K562 (cell line): ENCODE measurements at places on chromosomes 5 and 9. TPM values are rescaled to one million over a fixed set of nuclear protein-coding genes. Genes with fewer than 3 reads are reported as not detected.

MLANA gene
- polyA plus RNA-seq = not detected in 2 replicates

NOXA1 gene
- polyA plus RNA-seq = 0.20 and 0.50 TPM in 2 replicates

GRCh38 chr5:15606197-15606596 is 106.2 kb downstream of the FBXL7 start:
- H3K27me3 ChIP-seq = no peaks in the 10 kb centered on the region
- H3K4me1 ChIP-seq = no peaks in the 10 kb centered on the region
- no peak overlapping the region for H3K27ac ChIP-seq
- H3K36me3 ChIP-seq = no peaks in the 10 kb centered on the region
- H3K4me3 ChIP-seq = no peak overlapping the region

DNA sequence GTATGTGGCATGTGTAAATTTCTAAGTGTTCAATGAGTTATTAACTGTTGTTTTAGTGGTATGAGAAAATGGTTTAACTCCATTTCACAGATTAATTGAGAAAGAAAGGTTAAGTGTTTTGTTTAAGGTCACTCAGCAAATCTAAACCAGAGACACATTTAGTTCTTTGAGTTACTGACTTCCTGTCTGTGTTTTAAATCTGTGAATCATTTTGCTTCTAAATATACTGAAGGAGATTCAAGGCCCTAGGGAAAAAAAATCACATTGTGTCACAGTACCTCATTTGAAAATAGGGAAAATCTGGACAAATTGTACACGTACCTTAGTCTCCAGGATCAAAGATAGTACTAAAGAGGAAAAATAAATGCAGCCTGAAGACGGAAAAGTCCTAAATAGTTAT is 368.2 kb downstream of the TMEM161B start:
- H3K4me3 ChIP-seq = no peak overlapping the region
- no peaks in the 10 kb centered on the region for H3K4me1 ChIP-seq
- no peak for DNase-seq
- no peaks in the 10 kb centered on the region for H3K36me3 ChIP-seq
- no peak overlapping the region for H3K27ac ChIP-seq

GRCh38 chr9:15189481-15189880 is 117.5 kb downstream of the TTC39B start:
- no peaks in the 10 kb centered on the region for H3K4me1 ChIP-seq
- H3K27me3 ChIP-seq = no peaks in the 10 kb centered on the region
- H3K27ac ChIP-seq = no peak overlapping the region

DNA sequence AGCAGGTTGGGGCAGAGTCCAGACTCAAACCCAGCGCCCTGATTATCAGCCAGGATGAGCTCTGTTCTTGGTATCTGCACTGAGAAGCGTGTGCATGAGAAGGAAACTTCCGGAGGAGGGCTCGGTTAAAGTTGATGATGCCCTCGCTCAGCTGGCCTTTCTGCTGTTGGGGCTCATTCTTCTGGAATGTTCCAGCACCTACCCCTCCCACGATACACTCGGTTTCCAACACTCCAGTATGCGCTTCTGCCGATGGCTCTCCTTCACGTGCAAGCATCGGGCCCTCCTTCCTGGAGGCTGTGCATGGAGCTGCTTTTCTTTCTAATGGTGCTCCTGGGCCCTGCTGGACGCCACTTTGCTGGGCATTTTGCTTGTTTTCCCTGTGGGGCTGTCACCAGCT is 134.0 kb downstream of the RXRA start:
- no peak overlapping the region for H3K27ac ChIP-seq
- H3K4me3 ChIP-seq = no peak overlapping the region
- H3K36me3 ChIP-seq = no peaks in the 10 kb centered on the region
- peaks cover 21% of the 10 kb centered on the region for H3K27me3 ChIP-seq

GRCh38 chr9:20331095-20331685 is 291.1 kb downstream of the MLLT3 start:
- H3K27ac ChIP-seq = no peak overlapping the region
- H3K27me3 ChIP-seq = no peaks in the 10 kb centered on the region
- H3K36me3 ChIP-seq = no peaks in the 10 kb centered on the region
- DNase-seq = no peak

- H3K27ac ChIP-seq = no peak overlapping the region
- H3K27me3 ChIP-seq = no peaks in the 10 kb centered on the region
- no peaks in the 10 kb centered on the region; the same call in 2 of the 3 replicates for H3K36me3 ChIP-seq
- DNase-seq = no peak
Observed at GRCh38 chr9:69190863-69191181, 16.7 kb downstream of the TJP2 start.

GRCh38 chr9:94182532-94182931 is 76.6 kb upstream of the ZNF169 start:
- H3K27me3 ChIP-seq = no peaks in the 10 kb centered on the region
- no peaks in the 10 kb centered on the region; the same call in 1 of the 2 replicates for H3K4me1 ChIP-seq
- no peak overlapping the region for H3K27ac ChIP-seq
- H3K36me3 ChIP-seq = peaks cover 21% of the 10 kb centered on the region; the same call in 2 of the 3 replicates
- no peak overlapping the region for H3K4me3 ChIP-seq
- no peak for DNase-seq
